Renal cortex interstitium (tissue), 15 donors: ENCODE measurements at places on chromosomes 7 and 10. TPM values are rescaled to one million over a fixed set of nuclear protein-coding genes. Genes with fewer than 3 reads are reported as not detected.

DNA sequence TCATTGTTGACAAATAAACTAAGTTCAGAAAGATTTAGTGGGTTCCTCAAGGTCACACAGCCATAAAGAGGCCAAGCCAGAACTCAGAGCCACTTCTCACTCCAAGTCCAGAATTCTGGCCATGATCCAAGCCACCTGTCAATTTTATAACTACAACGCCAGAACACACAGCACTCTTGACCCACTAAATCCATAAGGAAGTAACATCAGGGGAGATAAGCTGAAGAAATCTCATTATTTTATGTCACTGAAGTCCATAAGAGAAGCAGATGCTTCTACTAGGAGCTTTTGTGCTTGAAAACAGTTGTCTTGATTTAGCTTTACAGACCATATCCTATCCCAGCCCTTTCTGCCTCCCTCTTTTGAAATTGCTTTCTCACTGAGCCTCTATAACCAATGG, 15.9 kb downstream of the ADAM12 start:
- DNase-seq: no peak

- no peak for DNase-seq
Measured at GRCh38 chr10:79350407-79351154, 3.3 kb downstream of the PPIF start.

DNA sequence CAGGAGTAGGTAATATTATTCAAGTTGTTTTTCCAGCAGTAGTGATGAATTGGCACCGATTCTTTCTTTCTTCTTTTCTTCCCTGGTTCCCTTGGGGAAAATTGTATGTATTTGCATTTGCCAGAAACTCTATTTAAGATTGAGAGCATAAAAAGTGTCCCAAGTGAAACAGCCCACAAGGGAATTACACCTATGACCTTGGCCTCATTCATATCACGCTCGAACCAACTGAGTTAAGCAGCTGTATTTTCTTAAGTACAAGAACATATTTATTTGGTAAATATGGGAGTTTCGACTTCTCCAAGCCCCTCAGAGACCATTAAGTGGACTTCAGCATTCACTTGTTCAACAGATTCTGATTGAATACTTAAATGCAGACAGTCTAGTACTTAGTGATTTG, 54.1 kb upstream of the MET start:
- DNase-seq: no peak

DNA sequence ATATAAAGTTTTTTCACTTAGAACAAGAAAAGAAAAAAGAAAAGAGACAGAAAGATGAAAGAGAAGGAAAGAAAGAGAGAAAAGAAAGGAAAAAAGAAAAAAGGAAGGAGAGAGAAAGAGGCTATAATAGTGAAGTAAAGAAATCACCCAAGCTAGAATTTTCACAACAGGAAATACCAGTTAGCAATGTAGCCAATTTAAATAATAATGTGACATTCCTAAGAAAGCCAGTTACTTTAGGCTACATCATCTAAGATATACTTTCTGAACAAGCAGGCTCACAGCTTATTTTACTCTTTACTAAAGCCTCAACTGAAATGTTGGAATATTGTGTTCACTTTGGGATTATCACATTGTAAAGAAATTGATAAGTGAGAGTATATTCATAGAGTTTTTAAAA, 53.6 kb downstream of the GPR37 start:
- DNase-seq: no peak

DNA sequence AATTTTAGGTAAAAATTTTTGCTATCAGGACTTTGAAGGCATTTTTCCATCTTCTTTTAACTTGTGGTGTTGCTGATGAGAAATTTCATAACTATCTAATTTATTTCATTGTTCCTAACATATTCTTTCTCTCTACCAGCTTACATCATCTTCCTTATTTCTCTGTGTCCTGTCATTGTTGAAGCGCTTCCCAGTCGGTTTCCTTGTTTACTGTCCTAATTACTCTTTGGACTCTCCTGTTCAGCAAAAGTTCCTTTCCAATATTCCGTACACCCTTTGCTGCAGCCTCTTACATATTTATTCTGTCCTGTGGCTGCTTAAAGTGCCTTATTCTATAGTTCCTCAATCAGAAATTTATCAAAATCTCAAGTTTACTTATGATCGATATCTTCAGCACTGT, 609.0 kb upstream of the FZD8 start:
- no peak for DNase-seq

- DNase-seq: no peak
Measured at GRCh38 chr10:111077785-111078504, 1.1 kb downstream of the ADRA2A start.

Gene KAZALD1
- 8.0 TPM for polyA plus RNA-seq

Gene PPP1R17
- not detected for polyA plus RNA-seq

Gene SLIT1
- polyA plus RNA-seq: 6.9 TPM

Gene C7orf57
- 0.49 TPM for polyA plus RNA-seq

Gene VAX1
- polyA plus RNA-seq: not detected
